ENCODE measurements at places on chromosomes 2 and 18.

DNA sequence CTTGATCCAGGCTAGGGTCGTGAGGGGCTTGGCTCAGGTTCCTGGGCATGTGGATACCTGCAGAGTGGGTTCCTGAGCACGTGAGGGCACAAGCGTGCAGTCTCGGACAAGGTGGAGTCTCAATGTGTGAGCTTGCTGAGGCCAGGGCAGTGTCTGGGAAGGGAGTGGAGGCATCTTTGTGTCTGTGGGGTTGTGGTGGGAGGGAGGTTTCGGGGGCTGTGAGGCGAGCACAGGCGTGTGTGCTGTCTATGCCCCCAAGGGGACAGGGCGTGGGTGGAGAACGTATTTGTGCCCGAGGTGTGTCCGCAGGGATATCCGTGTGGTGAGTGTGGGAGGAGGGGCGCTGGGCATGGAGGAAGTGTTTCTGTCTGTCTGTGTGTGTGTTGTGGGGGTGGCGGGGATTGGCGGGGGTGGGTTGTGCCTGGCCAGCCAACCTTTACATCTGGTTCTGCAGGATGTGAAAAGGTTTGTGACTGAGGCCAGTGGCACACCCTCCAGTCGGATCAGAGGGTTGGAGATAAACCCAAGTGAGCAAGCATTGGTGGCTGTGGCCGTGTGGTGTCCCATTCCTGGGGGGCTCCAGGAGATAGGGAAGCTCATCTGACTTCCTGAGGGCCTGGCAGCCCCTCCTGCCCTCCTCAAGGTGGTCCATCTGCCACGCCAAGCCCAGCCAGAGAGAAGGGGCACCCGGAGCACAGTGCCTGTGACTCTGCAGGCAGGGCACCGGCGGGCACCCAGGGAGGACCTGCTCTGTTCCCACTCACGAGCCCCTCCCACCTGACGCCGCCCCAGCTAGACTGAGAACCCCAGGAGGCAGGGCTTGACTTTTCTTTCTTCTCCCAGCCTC, 57.1 kb downstream of the ZFP36L2 start:
- DNase-seq = no peak

- no peak for DNase-seq
Measured at GRCh38 chr2:60492548-60492947, 60.9 kb downstream of the BCL11A start.

DNA sequence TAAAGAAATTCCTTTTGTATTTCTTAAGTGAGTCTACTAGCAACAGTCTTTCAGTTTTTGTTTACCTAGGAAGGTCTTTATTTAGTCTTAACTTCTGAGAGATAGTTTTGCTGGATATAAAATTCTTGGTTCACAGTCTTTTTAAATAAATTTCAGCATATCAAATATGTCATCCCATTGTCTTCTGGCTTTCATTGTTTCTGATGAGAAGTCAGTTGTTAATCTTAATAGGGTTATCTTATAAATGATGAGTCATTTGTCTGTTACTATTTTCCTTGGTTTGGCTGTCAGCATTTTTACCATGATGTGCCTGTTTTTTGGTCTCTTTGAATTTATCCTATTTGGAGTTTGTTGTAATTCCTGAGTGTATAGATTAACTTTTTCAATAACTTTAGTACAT, 129.3 kb downstream of the FAM210A start:
- no peak for DNase-seq

- DNase-seq = no peak
Measured at GRCh38 chr2:197828464-197829135, 24.2 kb downstream of the PLCL1 start.

DNA sequence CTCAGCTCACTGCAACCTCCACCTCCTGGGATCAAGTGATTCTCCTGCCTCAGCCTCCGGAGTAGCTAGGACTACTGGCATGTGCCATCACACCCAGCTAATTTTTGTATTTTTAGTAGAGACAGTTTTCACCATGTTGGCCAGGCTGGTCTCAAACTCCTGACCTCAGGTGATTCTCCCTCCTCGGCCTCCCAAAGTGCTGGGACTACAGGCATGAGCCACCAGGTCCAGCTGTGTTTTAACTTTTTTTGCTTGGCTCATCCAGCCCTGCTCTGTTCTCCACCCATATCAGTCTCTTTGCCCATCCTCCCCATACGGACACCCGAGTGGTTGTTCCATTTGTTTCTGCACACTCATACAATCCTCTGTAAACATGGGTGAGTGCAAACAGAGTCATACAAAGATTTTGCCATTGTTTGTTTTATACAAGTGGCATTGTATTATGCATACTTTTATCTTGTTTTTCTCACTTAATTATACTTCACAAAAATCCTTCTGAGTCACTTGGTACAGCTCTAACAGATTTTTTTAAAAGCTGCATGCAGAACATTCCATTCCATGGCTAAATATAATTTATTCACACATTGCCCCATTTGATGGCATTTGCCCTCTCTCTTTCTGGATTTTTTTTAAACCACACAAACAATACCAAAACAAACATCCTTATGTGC, 5.3 kb downstream of the APOB start:
- DNase-seq = no peak

- peak; percentile 20 for DNase-seq
Measured at GRCh38 chr2:151410485-151410834, 758 bp downstream of the RIF1 start.

- DNase-seq = no peak
Measured at GRCh38 chr2:100527440-100528015, 35.3 kb upstream of the PDCL3 start.

DNA sequence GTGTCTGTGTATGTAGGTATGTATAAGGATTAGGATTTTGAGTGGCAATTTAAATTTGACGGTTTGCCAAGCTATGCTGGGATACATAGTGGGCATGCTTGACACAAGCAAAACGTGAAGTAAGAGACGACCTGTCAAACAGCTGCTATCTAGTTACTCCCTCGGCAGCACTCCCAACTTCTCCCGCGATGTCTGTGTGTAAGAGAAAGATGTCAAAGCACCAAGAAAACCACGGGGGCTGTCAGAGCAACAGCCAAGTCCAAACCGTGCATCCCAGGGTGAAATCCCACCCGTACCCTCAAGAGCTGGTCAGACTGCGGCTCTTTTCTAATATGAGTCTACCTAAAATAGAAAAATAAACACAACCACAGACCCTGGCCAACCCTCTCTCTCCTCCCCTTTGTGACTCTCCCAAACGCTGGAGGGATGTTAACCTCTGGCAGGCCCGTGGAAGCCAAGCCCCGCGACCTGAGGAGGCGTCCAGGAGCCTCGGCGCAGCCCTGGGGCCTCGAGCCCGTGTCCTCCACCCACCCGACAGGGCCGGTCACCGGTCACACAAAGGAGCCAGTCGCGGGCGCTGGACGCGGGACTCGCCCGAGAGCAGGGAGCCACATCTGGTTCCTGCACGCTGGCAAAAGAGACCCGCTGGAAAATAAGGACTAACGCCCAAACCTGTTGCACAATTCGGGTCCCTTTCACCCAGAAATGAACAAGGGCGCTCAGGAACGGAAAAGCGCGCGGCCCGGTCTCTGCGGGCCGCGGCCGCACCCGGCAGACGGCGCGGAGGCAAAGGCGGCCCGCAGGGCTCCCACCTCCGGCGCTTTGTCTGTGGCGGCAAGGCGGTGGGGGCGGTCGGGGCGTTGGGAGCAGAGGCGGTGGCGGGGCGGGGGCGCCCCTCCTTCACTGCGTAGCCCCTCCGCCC, 925 bp downstream of the SESTD1 start:
- DNase-seq = no peak

- no peak for DNase-seq
Measured at GRCh38 chr2:46268196-46268595, 29.0 kb upstream of the EPAS1 start.

- no peak for DNase-seq
Measured at GRCh38 chr2:237932731-237933131, 34.1 kb upstream of the UBE2F start.

DNA sequence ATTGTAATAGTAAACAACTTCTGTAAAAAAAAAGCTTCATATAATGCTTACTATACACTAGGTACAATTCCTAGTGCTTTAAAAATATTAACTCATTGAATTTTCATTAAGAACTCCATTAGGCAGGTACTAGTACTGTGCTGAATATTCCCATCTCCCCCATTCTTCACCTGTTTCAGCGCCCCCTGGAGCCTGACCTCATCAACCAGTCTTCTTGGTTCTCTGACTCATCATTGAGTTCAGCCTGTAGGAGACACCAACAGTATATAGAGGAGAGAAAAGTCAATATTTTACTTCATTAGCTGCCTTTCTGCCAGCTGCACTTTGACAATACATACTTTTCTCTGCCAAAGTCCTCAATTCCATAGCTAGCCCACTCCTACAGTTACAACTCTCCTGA, 1009.9 kb upstream of the KLHL29 start:
- no peak for DNase-seq

DNA sequence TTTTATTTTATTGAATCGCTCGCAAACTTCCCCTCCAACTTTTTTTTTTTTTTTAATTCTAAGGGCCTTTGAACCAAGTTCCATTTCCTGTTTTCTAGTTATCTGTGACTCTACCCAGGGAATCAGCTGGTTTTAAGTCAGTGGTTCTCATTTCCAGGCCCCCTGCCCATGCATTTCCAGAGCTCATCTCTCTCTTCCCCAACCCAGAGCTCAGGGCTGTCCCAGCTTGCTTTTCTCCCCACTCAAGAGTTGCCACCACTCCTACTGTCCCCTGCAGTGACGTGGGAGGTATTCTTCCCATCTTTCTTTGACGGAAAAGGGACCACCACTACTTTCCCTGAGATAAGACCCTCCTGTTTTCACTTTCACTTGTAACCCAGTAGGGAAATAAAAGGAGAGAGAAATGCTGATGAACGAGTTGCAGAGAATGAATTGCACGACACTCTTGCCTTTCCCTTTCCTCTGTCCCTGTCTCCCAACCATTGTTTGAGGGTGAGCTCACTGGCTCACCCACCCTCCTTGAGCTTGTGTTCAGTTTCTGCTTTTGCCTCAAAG, 42.1 kb downstream of the TET3 start:
- no peak for DNase-seq

GRCh38 chr18:8601277-8602032, 7.8 kb upstream of the RAB12 start:
- DNase-seq = no peak

DNA sequence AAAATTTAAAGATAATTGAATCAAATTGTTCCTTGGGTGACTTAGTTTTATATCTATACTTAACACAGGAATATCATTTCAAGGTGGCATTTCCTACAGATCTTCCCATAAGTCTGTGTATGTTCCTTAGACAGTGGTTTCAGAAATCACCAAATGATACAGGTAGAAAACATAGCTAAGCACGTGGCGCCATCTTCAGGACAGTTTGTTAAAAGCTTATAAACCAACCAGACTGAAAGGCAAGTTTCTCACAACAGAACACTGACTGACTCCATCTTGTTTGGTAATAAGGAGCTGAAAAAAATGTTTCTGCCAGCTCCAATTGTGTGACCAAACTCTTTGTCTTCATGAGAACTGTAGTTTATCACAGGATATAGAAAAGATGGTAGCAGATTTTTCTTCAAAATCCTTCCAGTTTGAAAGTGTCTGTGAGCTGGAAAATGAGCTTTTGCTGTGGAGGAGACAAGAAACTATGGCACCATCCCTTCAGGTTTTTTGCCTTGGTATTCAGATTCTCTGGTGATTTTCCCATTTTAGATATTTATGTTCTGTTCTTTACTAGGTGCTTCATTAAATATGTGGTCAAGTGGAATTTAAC, 34.8 kb upstream of the NEUROD1 start:
- DNase-seq = peak; percentile 46

- no peak for DNase-seq
Measured at GRCh38 chr18:26803643-26804042, 61.9 kb downstream of the AQP4 start.

- DNase-seq = no peak
Measured at GRCh38 chr2:173952267-173953046, 12.7 kb downstream of the SP3 start.

DNA sequence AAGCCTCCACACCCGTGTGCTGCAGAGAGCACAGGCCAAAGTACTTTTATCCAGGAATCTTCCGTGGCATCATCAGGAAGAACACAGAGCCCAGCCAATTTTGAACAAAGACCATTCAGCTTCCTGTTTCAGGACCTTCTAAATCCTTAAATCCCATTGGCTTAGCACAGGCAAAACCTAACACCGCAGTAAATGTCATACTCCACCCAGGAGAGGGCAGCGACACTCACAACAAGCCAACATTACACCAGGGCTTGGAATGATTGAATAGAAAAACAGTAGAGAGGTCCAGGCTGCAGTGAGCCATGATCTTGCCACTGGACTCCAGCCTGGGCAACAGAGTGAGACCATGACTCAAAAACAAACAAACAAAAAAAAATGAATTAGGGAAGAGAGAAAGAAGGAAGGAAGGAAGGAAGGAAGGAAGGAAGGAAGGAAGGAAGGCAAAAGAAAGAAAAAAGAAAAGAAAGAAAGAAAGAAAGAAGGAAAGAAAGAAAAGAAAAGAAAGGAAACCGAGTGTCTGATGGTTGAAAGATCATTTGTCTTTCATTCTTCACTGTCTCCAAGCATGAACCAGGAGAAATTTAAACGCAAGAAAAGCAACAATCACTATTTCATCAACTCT, 144.6 kb upstream of the SATB2 start:
- no peak for DNase-seq

- DNase-seq = no peak
Measured at GRCh38 chr2:122851972-122852531, 1096.6 kb downstream of the TSN start.

DNA sequence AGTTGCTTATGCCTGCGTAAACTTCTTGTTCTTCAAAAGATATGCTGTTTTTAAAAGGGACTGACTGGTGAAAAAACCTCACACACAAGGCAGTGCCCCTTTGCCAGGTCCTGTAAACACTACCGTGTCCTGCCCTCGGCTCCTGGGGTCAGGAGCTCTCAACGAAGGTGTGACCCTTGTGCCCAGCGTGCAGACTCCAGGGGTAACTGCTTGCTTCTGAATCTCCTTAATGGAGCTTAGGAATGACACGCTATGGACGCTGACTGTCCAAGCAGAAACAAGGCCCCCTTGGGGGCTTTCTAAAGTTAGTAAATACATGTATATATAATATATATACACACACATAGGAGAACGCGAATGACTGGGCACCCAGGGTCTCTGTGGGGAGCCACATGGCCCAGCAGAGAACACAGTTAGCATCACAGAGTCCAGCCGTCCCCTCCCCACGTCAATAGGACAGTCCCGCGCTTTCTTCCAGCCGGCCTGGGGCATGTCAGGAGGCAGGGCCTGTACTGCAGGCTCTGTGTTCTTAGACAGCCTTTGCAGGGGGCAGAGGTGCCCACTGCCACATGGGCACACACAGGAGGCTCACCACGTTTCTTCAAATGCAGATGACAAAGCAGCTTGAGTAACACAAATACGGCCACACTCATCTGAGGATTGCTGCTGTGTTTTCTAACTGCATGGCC, 96.1 kb downstream of the HDAC4 start:
- no peak for DNase-seq

- DNase-seq = no peak
Measured at GRCh38 chr2:154400563-154401290, 297.8 kb upstream of the KCNJ3 start.
